ENCODE measurements at places on chromosomes 11 and 22. TPM values are rescaled to one million over a fixed set of nuclear protein-coding genes. Genes with fewer than 3 reads are reported as not detected.

The ZNF70 gene
- 4.9 TPM for total RNA-seq

The YPEL4 gene
- not detected for total RNA-seq

The XKR3 gene
- not detected for total RNA-seq

The KRTAP5-8 gene
- not detected for total RNA-seq

The YAP1 gene
- 87.2 TPM for total RNA-seq

The CDCA5 gene
- 15.9 TPM for total RNA-seq

The RTN4RL2 gene
- not detected for total RNA-seq

The GLYATL1B gene
- total RNA-seq, result not detected

The OR52N4 gene
- total RNA-seq, result not detected

The PHF21B gene
- not detected for total RNA-seq

The SMIM38 gene
- total RNA-seq, result not detected

The MAPK1 gene
- total RNA-seq, result 34.8 TPM

The OR8D4 gene
- total RNA-seq, result not detected

The CADM1 gene
- total RNA-seq, result 1.3 TPM

The MS4A8 gene
- total RNA-seq, result not detected

The GGT1 gene
- not detected for total RNA-seq

The LMF2 gene
- 92.3 TPM for total RNA-seq

The KCNK4 gene
- total RNA-seq, result not detected

The NCF4 gene
- not detected for total RNA-seq

The OPCML gene
- total RNA-seq, result not detected

The TYR gene
- not detected for total RNA-seq

Measured in cardiac atrium fibroblast (primary cell).